Activated CD4-positive, CD25-positive, alpha-beta regulatory T cell treated with anti-CD3 and anti-CD28 coated beads, Interleukin-2, amount 50 U/mL, for 72 hours (primary cell): ENCODE measurements at places on chromosomes 6 and 20.
A peak's percentile ranks its signal among the peaks of the same experiment; 100 is the strongest.

DNA sequence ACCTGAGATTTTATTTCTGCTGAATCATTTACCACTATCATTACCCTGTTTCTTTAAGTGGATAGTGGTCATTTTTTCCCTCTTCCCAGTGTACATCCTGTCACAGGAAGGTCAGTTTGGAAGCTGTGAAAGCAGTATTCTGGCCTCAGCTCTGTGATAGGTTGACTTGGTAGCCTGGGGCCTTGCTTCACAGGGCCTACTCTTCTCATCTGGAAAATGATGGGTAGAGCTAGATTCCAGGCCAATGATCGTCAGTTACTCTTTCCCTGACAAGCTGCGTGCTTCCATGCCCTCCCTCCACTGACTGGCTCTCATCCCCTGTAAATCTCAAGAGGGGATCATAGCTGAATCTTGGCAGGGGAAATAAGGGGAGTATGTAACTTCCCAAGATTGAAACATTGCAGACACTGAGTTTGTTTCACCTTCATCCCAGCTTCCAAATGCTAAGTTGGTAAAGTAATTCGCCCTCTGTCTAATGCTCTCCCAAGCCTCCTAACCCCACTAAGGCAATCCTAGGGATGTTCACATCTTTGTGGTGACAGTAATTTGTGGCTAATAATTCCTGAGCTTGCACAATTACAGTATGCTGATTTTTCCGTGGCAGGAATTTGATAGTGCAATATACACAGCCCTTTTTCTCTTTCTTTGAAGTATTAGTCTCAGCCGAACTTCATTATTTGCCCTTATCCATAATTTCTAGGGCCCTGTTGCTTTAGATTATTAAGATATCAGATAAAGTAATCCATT, 51.2 kb downstream of the VAPB start:
- DNase-seq, result no peak

GRCh38 chr6:92910646-92911045, 508.7 kb downstream of the EPHA7 start:
- DNase-seq, result no peak

DNA sequence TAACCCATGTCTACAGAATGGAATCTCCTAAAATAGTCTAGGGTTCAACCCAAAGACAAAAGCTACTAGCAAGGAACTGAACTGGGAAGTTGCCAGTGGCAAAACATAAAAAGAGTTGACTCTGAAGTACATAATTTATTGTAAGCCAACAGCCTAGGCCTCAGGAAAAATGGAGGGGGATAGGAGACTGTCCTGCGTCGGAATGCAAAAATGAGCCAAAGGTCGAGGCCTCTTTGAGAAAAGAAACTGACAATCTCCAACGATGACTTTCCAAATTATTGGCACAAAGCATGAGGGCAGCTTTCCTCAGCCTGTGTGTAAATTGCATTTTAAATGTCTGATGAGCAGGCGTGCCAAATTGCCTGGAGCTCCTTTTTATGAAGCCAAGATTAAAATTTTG, 2.1 kb downstream of the COL12A1 start:
- DNase-seq, result no peak

GRCh38 chr6:129709196-129709768, 695 bp downstream of the ARHGAP18 start:
- no peak for DNase-seq

GRCh38 chr6:6333501-6333900, 13.0 kb upstream of the F13A1 start:
- DNase-seq, result no peak

GRCh38 chr6:87789198-87789899, 87.3 kb upstream of the AKIRIN2 start:
- no peak for DNase-seq

GRCh38 chr6:18506382-18507017, 119.3 kb downstream of the RNF144B start:
- DNase-seq, result no peak

DNA sequence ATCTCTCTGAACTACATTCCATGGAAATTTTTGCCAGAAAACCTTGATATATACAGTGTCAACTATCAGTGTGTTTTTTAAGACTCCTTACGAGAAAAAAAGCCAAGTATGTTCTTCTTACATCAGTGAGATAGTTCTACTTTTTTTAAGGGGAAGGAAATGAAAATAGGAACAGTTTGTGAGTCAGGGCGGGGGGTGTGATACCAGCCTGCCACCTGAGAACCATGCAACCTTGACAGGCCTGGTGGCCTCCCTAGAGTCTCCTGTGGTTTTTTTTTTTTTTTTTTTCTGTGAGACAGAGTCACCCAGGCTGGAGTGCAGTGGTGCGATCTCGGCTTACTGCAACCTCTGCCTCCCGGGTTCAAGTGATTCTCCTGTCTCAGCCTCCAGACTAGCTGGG, 96.3 kb upstream of the GCM1 start:
- no peak for DNase-seq

- no peak for DNase-seq
Observed at GRCh38 chr20:58033026-58033536, 195.4 kb downstream of the ANKRD60 start.

GRCh38 chr6:158686311-158686710, 36.5 kb downstream of the SYTL3 start:
- DNase-seq, result no peak

DNA sequence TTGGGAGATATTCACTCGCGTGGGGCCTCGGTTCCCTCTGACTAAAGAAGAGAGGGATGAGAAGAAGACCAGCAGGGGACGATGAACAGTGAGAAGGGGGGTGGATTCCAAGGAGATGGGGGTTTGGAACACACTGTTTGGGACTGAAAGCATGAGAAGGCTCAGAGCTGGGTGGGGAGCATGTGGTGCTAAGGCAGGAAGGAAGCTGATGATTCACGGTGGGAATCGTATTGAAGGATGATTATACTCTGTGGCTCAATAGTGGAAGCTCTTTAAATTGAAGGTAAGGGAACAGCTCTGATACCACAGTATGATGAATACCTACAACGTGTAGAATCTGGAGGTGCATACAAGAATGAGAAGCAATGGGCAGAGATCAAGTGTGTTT, 117.5 kb upstream of the KCNK16 start:
- DNase-seq, result no peak

- DNase-seq, result no peak
Observed at GRCh38 chr6:69220375-69220774, 576.4 kb downstream of the LMBRD1 start.

GRCh38 chr20:37378785-37379598, 33.1 kb downstream of the SRC start:
- DNase-seq, result peak; percentile 13

DNA sequence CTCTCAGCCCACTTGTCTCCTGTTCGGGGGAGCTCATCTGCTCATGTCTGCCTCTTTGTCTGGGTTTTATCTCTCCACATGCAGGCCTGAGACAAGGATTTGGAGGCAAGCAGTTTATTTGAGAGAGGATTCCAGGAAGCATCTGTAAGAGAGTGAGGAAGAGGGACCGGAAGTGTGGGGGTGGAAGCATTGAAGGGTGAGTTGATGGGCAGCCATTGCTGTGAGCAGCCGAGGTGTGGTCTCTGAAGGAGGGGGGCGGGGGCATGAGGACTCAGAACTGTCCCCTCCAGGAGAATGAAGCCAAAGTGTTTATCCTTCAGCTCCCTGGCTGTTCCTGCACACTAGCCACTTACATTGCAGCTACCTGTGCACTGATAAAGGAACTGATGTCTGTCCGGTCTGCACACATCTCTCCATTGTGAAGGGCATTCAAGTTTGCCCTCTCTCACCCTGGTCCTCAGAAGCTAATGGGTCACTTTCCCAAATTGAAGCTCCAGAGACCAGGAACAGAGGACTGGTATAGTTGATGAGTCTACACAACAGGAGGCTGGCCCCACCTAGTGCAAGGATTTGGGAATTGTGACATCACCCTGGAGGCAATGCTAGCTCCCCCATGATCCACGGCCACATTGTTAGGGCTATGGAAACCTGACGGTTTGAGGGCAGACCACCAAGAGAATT, 100.5 kb upstream of the FOXA2 start:
- no peak for DNase-seq

GRCh38 chr6:3186974-3187382, 29.6 kb upstream of the TUBB2A start:
- DNase-seq, result no peak

- DNase-seq, result no peak
Observed at GRCh38 chr6:156167625-156168071, 609.5 kb upstream of the ARID1B start.

DNA sequence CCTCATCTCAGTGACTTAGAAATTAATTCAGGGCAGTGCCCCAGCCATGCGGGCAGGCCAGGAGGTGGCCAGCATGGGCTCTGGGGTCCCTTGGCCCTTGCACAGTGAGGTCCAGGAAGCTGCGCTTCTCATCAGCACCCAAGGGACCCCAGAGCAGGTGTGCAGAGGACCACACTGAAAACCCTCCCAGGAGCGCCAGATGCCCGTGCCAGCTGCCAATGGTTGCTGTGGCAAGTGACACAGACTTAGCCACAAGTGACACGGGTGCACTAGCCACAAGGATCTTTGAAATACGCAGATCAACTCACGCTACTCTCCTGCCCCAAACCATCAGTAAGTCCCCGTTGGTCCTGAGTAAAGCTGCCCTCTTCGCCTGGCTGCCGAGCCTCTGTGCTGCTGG, 88.1 kb downstream of the ERMARD start:
- DNase-seq, result no peak

DNA sequence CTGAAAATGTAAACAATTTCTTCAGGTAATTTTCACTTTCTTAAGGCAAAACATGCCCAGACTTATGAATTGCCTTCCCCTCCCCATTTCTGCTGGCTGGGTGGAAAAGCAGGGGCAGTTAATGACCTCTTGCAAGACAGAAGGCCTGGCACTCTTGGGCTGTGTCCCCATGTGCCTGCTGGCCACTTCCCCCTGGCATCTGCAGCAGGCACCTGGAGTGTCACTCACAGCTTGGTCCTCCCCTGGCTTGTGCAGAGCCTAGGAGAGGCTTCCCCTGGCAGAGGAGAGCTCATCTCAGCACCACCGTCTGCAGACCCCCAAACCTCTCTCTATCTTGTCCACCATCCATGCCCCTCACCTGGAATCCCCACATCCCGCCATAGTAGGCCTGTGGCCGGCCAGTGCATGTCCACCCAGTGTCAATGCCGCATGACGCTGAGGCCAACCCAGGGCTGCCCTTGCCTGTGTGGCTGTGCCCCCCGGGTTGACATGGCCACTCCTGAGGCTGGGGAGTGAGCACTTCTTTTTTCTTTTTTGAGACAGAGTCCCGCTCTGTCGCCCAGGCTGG, 83.5 kb upstream of the SLC22A23 start:
- DNase-seq, result no peak

GRCh38 chr6:110560239-110561007, 84.0 kb upstream of the SLC22A16 start:
- no peak for DNase-seq

- DNase-seq, result peak; percentile 6
Observed at GRCh38 chr20:58633161-58634053, 17.7 kb upstream of the STX16 start.

- no peak for DNase-seq
Observed at GRCh38 chr20:35451295-35451694, 4.1 kb upstream of the CEP250 start.

- no peak for DNase-seq
Observed at GRCh38 chr6:85236636-85237035, 213.2 kb upstream of the NT5E start.

DNA sequence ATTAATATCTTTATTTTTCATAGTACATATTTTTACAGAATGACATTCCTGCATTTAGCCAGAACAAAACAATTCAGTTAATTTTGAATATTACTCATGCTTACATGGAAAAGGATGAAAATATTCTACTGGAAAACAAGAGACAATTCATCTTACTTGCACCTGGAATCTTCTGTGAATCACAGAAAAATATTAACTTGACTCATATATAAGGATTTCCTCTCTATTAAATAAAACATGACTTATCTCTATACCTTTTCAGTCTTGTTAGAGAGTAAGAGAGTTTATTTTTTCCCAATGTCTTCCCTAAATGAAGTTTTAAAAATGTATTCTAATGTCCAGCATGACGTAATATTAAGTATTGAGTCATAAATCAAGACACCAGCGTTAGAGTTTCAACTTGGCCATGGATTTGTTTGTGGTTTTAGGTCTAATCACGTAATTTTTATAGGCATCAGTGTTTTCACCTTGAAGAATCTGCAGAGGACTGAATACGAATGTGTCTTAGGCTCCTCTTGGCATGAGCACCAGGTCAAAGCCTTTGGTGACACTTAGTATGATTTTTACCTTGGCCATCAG, 445.1 kb upstream of the JAG1 start:
- DNase-seq, result no peak

DNA sequence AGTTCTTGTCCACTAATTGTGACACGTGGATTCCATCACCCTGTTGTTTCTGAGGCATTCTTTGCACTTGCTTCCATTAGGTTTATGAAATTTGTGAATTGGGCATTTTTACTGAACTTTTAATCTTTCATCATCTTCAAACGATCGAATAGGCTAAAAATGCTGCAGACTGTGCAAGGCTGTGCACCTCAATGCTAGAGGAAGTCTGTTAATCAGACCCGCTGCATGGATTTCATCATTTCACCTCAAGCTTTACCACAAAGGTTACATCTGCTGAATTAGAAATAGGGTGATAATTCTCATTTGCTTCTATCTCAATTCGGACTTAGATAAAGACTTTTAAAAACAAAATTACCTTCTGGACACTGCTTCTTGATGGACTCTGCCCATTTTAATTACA, 27.8 kb upstream of the F13A1 start:
- no peak for DNase-seq

- no peak for DNase-seq
Observed at GRCh38 chr20:44361021-44361420, 5.5 kb downstream of the HNF4A start.

DNA sequence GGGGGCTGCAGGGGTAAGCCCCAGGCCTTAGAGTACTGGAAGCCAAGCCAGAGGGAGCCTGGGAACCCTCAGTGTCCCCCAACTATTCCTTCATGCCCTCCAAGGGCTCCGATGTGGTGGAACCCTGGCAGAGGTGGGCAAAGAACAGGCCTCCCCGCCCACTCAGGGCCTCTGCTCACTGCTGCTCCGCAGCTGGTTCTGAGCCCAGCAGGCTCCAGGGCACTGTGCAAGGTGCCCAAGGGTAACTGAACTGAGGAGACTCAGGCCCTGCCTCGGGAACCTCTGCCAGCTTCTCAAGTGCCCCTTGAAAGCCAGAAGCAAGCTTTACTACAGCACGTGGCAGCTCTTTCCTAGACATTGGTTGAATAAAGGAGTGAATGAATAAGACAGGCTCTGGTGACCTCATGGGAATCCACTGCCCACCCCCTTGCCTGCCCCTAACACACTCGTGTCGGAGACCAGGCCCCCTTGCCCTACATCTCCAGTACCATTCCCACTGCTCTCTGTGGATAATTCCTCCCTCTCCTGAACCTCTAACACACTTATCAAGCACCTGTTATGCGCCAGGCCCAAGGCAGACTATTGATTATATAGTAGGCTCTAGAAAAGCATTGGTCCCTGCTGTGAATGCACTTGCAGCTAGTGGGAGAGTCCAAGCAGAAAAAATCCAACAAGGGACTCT, 55.0 kb downstream of the TOX2 start:
- no peak for DNase-seq
